ENCODE measurements at places on chromosomes 7 and 10. TPM values are rescaled to one million over a fixed set of nuclear protein-coding genes. Genes with fewer than 3 reads are reported as not detected.

DNA sequence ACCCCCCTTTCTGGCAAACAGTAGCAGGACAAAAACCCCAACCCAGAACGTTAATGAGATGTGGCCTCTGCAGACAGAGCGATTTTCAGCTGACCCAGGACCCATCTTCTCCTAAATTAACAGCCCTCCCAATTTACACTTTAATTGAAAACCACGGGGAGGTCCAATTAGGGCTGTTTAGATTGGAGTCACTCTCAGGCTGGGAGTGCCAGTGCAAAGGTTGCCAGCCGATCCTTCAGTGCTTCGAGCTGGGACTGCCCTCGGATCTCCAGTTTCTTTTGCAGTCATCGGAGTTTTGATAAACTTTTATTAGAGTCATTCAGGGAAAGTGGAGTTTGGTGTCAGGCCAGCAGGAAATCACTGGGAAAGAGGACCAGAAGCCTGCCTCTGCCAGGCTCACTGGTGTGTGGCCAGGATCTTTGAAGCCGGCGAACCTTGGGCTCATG, 108.0 kb downstream of the DOCK1 start:
- no peak for DNase-seq

DDC gene
- polyA plus RNA-seq: not detected

- DNase-seq: no peak
These were observed at the start of gene PAXIP1 for GRCh38 chr7:155003092-155003375. TSS of gene PAXIP1 (minus strand) at chr7:155003124. CDS start at chr7:155002929, 195 bp downstream.

DNA sequence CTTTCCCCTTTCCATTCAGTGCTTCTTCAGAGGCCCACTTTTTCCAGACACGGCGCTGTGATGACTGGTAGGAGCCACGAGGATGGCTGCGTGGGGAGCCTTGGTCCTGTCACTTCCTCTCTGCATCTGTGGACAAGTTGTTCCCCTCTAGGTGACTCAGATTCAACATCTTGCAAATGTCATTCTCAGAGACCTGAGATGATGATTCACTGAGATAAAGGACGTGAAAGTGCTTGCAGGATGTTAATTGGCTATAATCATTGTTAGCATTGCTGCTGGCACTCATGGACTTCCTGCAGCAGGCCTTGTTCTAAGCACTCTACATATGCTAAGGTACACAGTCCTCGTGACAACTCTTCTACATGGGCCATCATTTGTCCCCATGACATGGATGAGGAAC, 489.8 kb upstream of the ZMIZ1 start:
- DNase-seq: no peak

AASS gene
- polyA plus RNA-seq: 16.1 TPM

- DNase-seq: no peak
These were observed 53.9 kb downstream of the IMMP2L start for GRCh38 chr7:111508387-111508786.

PAX4 gene
- not detected for polyA plus RNA-seq

CPA2 gene
- polyA plus RNA-seq: 0.10 TPM

EBLN1 gene
- polyA plus RNA-seq: not detected

PLXNA4 gene
- polyA plus RNA-seq: 0.05 TPM

GRCh38 chr7:157272351-157273207, 64.2 kb upstream of the DNAJB6 start:
- DNase-seq: no peak

GRCh38 chr7:117951691-117952280, 78.5 kb upstream of the CTTNBP2 start:
- DNase-seq: no peak

GRCh38 chr7:20164425-20165145, 52.6 kb downstream of the MACC1 start:
- no peak for DNase-seq

MACC1 gene
- polyA plus RNA-seq: 0.07 TPM

DNA sequence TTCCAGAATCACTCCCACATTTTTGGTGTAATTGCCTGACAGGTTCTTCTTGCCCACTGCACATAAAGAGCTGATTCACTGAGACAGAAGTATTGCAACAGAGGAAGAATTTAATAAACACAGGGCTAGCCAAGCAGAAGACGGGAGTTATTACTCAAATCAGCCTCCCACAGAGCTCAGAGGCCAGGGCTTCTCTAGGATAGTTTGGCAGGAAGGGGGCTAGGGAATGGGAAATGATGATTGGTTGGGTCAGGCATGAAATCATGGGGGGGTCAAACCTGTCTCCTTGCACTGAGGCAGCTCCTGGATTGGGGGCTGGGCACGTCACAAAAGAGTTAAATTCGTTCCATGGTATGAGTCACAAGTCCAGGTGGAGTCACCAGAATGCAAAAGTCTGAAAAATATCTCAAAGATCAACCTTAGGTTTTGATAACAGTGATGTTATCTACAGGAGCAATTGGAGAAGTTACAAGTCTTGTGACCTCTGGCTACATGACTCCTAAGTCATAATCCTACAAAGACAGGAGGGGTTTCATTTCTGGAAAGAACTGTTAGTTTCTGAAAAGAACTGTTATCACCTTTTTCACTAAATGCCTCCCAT, 30.2 kb upstream of the ERCC6 start:
- no peak for DNase-seq

SPDYE11 gene
- polyA plus RNA-seq: 0.06 TPM

AGR2 gene
- polyA plus RNA-seq: 0.60 TPM

GRCh38 chr7:155829796-155830470, 17.7 kb upstream of the SHH start:
- DNase-seq: no peak

GRCh38 chr7:139876622-139877283, 47.7 kb downstream of the TBXAS1 start:
- DNase-seq: no peak

NSMCE4A gene
- polyA plus RNA-seq: 20.9 TPM

GBX1 gene
- not detected for polyA plus RNA-seq

- DNase-seq: no peak
These were observed 139.8 kb upstream of the NAMPT start for GRCh38 chr7:106424476-106425016.

NPC1L1 gene
- polyA plus RNA-seq: 0.42 TPM

SSC4D gene
- 0.45 TPM for polyA plus RNA-seq

- no peak for DNase-seq
These were observed 47.7 kb upstream of the COMMD3 start for GRCh38 chr10:22268503-22268902.

DNA sequence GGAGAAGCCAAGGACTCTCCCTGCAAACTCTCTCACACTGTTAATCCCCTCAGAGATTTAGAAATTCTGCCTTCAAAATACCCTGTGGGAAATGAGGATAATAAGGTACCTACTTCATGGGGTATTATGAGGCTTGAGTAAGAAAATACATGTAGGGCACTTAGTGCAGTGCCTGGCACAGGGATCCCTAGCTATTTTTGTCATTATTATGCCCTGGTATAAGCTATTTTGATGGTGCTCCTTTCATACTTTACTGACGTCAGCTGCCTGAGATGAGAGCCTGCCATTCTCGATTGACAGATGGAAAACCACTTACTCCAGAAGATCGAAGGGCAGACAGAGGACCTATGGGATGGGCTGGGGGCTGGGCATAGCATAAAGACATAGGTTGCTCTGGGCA, 30.1 kb downstream of the MKX start:
- no peak for DNase-seq

- no peak for DNase-seq
These were observed 49.5 kb downstream of the PRR15 start for GRCh38 chr7:29613100-29613499.

- DNase-seq: no peak
These were observed 31.9 kb downstream of the ARL4A start for GRCh38 chr7:12719141-12719919.

DNA sequence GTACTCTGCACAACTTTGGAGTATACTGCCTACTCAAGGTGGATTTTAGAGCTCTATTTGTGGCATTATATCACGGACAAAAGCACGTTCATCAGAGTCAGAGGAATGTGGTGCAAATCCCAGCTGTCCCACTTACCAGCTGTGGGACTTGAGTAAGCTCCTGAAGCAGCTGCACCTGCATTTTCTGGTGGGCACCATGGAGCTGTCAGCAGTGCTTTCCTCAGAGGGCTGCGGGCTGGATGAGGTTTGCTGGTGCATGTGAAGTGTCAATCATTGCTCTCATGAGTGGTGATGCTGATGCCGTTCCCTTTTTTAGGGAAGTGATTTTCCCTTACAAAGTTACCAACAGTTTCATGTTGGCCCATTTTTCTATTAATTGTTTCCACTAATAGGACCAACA, 53.4 kb downstream of the EGFR start:
- DNase-seq: no peak

- DNase-seq: no peak
These were observed 6.7 kb downstream of the FRA10AC1 start for GRCh38 chr10:93695740-93696139.

AKR1C4 gene
- polyA plus RNA-seq: not detected

ABHD11 gene
- 7.5 TPM for polyA plus RNA-seq

DNA sequence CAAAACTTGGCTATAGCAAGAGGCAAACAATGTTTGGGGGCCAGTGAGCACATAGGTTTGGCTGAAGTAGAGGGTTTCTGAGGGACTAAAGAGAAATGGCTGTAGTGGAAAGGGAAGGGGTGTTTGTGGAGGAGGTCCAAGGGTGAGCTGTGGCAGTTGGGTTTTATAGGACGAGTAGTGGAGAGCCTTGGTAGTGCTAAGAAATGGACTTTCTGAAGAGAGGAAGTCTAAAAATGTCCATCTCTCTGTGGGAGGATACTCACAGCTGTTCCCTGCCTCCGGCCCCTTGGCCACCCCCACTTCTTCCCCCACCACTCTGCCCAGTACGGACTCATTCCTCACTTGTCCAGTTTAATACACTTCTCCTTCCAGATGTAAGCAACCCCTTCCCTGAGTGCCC, 64.3 kb downstream of the ZNF22 start:
- DNase-seq: no peak

ACHE gene
- 0.35 TPM for polyA plus RNA-seq

AGBL3 gene
- 0.38 TPM for polyA plus RNA-seq

AKR1C1 gene
- polyA plus RNA-seq: 114 TPM

DNA sequence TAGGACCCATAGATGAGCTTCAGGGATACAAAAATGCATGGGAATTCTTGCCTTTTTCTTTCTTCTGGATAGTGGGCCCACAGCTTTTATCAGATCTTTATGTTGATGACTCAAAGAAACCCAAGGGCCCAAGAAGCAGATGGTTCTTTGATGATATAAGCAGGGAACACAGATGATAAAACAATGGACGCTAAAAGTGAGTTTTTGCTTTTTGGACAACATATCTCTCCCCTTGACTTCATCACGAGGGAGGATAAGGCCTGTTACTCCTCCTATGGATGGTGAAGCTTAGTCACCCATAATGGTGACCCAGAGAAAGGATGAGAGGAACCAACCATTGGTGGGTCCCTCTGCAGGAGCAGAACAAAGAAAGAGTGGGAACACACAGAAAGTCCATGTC, 6.5 kb upstream of the OGA start:
- DNase-seq: no peak
